ENCODE measurements at places on chromosomes 12 and 14.

GRCh38 chr14:71005076-71005475 lies 97.8 kb downstream of the PCNX1 start:
- no peak for DNase-seq

GRCh38 chr14:65237023-65237814 lies 134.9 kb upstream of the MAX start:
- no peak for DNase-seq

- DNase-seq = no peak
Measured at GRCh38 chr12:5493018-5493417, 61.1 kb downstream of the NTF3 start.

DNA sequence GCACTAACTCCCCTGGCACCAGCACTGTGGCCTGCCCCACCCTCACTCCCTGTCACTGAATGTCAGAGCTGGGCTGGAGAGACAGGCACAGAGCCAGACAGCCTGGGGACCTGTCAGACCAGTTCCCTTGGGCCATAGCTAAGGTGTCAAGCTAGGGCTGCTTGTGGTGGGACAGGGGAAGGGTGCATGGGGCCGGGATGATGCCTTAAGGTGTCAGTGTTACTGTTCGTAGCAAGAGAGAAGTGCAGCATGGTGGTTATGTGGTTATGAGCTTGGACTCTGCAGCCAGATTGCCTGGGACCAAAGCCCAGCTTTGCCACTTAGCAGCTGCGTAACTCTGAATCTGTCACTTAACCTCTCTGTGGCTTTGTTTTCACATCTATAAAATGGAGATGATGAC lies 3.8 kb downstream of the RAPGEF3 start:
- DNase-seq = no peak

GRCh38 chr12:32983968-32984367 lies 87.4 kb upstream of the PKP2 start:
- DNase-seq = no peak

- no peak for DNase-seq
Measured at GRCh38 chr12:18898470-18898869, 160.6 kb downstream of the CAPZA3 start.

- DNase-seq = no peak
Measured at GRCh38 chr12:123794027-123794426, 31.9 kb downstream of the DNAH10 start.

- no peak for DNase-seq
Measured at GRCh38 chr12:68067762-68068376, 78.6 kb downstream of the IFNG-AS1 start.

- no peak for DNase-seq
Measured at GRCh38 chr14:91163316-91163715, 49.4 kb downstream of the DGLUCY start.

DNA sequence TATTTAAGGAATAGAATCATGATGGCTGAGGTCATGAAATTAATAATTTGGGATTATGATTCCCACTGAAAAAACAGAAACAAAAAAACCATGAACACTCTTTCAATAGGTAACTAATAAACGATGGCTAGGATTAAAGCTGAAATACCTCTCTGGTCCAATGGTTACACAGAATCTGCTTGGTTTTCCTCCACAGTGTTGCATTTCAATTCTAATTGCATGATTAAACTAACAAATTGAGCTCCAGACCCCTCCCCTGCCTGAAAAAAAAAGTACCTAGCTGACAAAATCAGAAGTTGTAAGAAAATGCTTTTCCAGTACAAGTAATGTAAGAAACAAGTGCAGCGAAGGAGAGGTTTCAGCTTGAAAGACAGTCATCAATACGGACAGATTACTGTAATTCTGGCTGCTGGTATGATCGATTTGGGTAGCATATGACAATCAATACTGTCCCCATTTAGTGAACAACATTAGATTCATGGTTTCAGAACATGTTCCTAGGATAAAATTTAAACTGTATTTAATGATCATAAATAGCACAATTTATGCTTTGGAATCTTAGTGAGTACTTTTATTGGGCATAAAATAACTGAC lies 32.0 kb downstream of the INSM2 start:
- DNase-seq = no peak

GRCh38 chr12:52877242-52877641 lies 27.6 kb downstream of the KRT8 start:
- DNase-seq = no peak

- peak; percentile 63 for DNase-seq
Measured at GRCh38 chr14:75295491-75296345, 17.1 kb downstream of the FOS start.

GRCh38 chr12:89870413-89871184 lies 162.0 kb upstream of the ATP2B1 start:
- DNase-seq = no peak

DNA sequence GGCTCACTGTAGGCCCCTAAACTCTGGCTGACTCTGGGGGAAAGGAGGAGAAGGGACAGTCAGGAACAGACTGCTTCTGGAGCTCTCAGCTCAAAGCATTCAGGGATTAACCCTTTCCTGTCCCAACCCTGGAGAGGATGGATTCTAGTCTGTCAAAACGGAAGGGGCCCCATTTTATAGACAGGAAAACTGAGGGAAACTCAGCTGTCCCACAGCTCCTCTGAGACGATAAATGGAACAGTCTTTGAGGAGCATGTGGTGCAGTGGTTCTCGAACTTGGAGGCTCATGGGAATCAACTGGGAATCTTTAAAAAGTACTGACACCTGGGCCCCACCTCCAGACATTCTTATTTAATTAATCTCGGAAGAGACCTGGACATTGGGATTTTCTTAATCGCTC lies 23.7 kb downstream of the SRRM4 start:
- DNase-seq = no peak

DNA sequence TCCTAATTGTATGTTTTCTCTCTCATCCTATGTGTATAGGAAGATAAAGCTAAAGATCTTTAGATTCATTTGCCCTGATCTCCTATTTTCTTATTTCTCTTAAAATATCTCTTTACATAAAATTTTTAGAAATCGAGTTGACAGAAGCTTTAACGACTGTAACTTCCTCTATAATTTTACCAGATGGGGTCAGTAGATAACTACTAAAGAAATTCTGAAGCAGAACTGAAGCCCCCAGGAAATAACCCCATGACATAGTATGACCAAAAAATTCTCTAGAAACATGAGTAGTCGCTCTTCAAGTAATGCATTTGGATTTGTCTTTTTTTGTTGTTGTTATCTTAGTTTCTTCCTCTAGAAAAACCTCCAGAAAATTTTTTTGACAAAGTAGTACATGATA lies 288.0 kb downstream of the ERC1 start:
- no peak for DNase-seq

DNA sequence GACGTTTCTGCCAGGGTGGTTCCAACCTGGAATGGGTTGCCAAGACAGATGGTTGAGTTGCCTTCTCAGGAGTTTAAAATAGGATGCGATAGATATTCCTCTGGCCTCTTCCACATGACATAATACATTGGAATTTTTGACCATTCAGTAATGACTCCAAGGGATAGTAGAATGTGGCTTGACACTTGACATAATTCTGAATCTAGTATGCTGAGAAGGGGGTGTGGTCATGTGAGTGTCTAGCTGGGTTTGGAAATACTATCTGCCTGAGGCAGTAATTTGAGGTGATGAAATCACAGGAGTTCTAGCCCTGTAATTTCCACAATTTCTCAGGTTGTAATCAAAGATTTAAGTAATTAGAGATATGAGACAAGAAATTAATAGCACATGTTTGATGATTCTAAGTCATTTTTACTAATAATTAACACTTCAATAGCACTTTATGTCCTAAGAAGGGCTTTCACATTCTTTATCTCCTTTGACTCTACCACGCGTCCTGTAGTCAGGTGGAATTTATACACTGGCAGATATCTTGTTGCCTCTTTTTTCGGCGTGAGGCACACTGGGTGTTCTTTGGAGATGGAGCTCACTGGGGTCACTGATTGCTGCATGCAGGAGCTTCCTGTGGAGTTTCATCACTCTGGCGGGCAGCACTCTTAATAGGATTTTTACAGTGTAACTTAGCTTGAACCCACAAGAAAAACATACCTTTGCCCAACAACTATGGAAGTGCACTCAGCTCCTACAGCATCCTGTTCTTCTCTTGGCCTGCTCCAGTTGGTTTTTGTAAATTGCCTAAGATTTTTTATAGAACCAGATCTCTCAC lies 3.2 kb upstream of the AMIGO2 start:
- no peak for DNase-seq

DNA sequence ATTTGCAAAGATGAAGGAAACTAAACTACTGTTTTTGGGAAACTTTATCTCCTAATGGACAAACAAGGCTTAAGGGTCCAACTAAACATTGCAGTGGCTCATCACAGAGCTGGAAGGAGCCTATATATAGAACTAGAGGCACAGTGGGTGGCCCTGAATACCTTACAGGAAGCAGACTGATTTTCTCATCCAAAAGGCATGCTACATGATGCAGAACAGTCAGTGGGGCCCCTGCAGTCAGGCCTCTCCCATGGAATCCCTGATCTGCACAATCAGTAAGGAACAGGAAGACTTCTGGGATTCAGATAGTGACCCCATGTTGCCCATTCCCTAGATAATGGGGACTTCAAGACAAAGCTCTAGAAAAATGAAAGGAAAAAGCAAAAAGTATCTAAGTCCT lies 1.9 kb upstream of the LLPH start:
- DNase-seq = no peak

DNA sequence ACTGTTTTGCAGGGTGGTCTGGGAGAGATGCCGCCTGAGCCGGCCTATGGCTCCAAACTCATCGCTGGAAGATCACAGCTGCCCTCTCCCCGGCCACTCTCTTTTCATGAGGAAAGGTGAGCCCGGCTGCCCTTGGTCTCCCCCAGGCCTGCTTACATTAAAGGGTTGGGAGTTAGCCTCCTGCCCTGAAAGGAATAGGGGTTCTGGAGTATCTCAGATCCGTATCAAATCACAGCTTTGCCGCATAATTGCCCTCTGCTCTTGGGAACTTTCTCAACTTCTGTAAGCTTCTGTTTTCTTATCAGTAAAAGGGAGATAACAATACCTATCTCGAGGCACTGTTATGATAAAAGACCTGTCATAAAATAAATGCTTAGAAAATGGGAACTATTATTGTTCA lies 17.6 kb downstream of the PHLDA1 start:
- no peak for DNase-seq

DNA sequence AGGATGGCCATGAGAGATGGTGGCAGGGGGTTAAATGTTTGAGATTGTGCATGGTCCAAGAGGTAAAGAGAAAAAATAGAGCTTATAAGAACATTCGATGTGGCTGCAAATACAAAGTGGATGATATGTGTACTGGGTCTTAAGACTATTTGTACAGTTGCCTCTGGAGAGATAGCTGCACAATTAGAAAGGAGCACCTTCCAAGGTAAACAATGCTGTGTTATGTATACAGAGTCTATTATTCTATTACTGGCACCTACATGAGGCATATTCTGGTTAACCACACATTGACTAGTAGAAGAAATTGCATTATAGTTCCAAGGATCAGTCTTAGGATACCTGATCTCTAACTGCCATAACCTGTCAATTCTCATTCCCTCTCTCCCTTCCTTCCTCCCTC lies 238.0 kb upstream of the FOXN3 start:
- DNase-seq = no peak

- DNase-seq = no peak
Measured at GRCh38 chr12:111218499-111218898, 150.4 kb downstream of the PHETA1 start.

GRCh38 chr12:57693659-57694458 lies at the start of gene OS9:
Gene OS9 (plus strand): TSS chr12:57694132. CDS start chr12:57694162, 30 bp downstream.
- peak; percentile 89 for DNase-seq

GRCh38 chr12:95943330-95943842 lies at the start of gene AMDHD1:
Gene AMDHD1 (plus strand): TSS chr12:95943331. CDS start chr12:95943399, 68 bp downstream.
- peak; percentile 26 for DNase-seq

DNA sequence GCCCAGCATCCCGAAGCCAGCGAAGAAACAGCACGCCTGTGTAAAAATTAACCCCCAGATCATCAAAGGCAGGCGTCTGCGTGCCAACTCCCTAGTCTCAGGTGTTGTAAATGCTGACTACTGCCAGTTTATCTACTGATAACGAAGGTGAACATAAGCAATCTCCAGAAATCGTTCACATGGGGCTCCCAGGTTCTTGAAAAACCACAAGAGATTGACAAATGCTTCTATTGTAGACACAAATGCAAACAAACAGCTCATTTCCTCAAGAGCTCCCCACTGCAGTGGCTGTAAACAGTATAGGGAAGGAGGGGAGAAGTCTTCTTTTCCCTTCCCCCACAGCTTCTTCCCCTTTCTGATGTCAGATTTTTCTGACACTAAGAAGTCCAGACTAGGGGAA lies 5.3 kb upstream of the PLEKHG3 start:
- no peak for DNase-seq

GRCh38 chr14:76123426-76124225 lies 28.1 kb upstream of the GPATCH2L start:
- DNase-seq = no peak

GRCh38 chr14:49888293-49888692 lies 4.6 kb upstream of the ARF6 start:
- no peak for DNase-seq

DNA sequence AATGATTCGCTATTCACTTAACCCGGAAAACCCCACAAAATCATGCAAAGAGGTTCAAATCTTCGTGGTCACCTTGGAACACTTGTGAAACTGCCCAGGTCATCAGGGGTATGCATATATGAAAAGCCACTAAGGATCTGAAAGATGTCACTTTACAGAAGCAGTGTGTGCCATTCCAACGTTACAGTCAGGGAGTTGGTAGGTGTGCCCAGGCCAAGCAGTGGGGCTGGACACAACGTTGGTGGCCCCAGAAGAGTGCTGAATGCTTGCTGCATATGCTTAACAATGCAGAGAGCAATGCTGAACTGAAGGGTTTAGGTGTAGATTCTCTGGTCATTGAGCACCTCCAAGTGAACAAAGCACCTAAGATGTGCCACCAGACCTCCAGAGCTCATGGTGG lies 51.1 kb upstream of the EIF5 start:
- no peak for DNase-seq

DNA sequence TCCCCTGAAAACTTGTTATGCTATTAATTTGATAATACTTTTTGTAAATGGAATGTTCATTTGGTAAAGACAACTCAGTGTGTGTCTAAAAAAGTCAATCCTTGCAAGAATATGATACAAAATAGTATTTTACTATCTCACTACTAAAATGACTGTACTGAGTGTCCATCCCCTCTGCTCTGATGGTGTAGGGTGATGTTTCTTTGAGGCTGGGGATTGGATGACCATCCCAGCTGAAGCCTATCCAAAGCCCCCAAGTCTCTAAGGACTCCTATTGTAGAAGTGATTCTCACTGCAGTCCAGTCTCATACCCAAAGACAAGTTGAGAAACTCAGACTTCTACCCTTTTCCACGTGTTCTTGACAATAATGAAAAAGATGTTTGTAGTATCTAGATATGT lies 1128.4 kb downstream of the BCL11B start:
- DNase-seq = no peak

- DNase-seq = no peak
Measured at GRCh38 chr12:69101505-69101904, 137.9 kb upstream of the CPSF6 start.

DNA sequence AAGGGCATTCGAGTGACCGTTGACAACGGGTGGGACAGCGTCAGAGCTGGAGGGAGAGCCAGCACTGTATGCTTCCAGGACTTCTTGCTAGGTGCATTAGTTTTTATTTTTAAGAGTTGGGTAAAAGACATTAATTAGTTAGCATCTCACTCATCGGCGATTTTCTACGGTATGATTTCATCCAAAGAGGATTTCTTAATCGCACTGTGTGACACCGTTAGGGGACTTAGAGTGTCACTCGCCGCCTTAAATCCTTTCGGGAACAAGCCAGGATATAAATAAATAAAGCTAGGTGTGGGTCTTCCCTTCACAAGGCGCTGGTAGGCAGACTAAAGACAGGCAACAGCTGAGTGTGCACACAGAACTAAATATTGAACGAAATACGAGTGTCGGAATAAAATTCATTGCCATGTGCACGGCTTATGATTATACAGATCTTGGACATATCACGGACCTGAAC lies 869 bp upstream of the NOVA1 start:
- no peak for DNase-seq

- DNase-seq = no peak
Measured at GRCh38 chr14:86865934-86866333, 1127.0 kb downstream of the GALC start.
